ENCODE measurements at places on chromosomes 3 and 15.

- no peak for DNase-seq
- H3K4me1 ChIP-seq, result peaks cover 2% of the 10 kb centered on the region
- no peak overlapping the region for H3K27ac ChIP-seq
- H3K4me3 ChIP-seq, result no peak overlapping the region
- H3K27me3 ChIP-seq, result peaks cover 7% of the 10 kb centered on the region
Measured at GRCh38 chr3:101143012-101143411, 149.8 kb upstream of the ABI3BP start.

GRCh38 chr3:74561881-74562280 lies 52.6 kb downstream of the CNTN3 start:
- no peaks in the 10 kb centered on the region for H3K27me3 ChIP-seq
- no peak for DNase-seq
- H3K36me3 ChIP-seq, result no peaks in the 10 kb centered on the region
- H3K4me3 ChIP-seq, result no peak overlapping the region
- no peaks in the 10 kb centered on the region for H3K4me1 ChIP-seq

DNA sequence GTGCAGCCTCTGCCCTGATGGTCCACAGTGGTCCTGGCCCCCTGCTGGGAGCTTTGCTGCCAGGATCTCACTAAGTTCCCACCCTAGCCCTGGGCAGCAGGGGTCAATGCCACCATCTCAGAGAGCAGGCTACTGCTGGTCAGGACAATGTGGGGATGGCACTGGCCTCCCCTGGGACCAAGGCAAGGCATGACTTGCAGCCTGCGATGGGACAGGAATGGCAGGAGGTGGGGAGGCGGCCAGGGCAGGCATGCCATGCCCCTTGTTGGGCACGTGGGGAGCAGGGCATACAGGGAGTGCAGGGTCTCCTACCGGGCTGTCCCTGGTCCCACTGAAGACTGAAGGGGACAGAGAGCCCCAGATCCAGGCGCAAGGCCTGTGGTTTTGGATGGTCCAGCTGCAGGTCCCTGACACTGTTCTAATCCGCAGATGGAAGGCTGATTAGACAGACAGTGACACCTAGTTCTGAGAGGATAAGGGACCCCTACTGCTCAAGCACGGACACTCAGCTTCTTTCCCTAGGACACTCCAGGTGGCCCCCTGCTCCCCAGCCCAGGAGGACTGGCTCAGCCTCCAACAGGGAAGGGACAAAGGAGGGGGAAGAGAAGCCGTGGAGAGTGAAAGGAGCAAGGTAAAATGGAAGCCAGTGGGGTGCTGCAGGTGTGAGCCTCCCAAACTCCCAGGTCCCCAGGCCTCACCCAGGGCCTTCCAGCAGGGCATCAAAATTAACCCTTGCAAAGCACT lies 69.2 kb upstream of the RPL32 start:
- peaks cover 31% of the 10 kb centered on the region for H3K36me3 ChIP-seq
- H3K4me3 ChIP-seq, result no peak overlapping the region
- H3K27me3 ChIP-seq, result no peaks in the 10 kb centered on the region
- peaks cover under 1% of the 10 kb centered on the region for H3K4me1 ChIP-seq

GRCh38 chr3:52422669-52423068 lies 22.2 kb downstream of the SEMA3G start:
- H3K27ac ChIP-seq, result no peak overlapping the region
- DNase-seq, result no peak
- peaks cover 11% of the 10 kb centered on the region for H3K27me3 ChIP-seq
- H3K4me3 ChIP-seq, result no peak overlapping the region
- no peaks in the 10 kb centered on the region for H3K4me1 ChIP-seq

GRCh38 chr15:35618260-35619188 lies 72.6 kb upstream of the DPH6 start:
- no peak for DNase-seq
- no peaks in the 10 kb centered on the region for H3K4me1 ChIP-seq
- H3K27ac ChIP-seq, result no peak overlapping the region
- H3K4me3 ChIP-seq, result no peak overlapping the region

- no peaks in the 10 kb centered on the region for H3K36me3 ChIP-seq
- DNase-seq, result no peak
- H3K27me3 ChIP-seq, result peaks cover 7% of the 10 kb centered on the region
Measured at GRCh38 chr15:94002041-94002440, 229.3 kb upstream of the MCTP2 start.

GRCh38 chr15:87764461-87765240 lies 491.9 kb downstream of the NTRK3 start:
- DNase-seq, result no peak
- no peak overlapping the region for H3K4me3 ChIP-seq
- no peak overlapping the region for H3K27ac ChIP-seq
- H3K36me3 ChIP-seq, result peaks cover 2% of the 10 kb centered on the region

DNA sequence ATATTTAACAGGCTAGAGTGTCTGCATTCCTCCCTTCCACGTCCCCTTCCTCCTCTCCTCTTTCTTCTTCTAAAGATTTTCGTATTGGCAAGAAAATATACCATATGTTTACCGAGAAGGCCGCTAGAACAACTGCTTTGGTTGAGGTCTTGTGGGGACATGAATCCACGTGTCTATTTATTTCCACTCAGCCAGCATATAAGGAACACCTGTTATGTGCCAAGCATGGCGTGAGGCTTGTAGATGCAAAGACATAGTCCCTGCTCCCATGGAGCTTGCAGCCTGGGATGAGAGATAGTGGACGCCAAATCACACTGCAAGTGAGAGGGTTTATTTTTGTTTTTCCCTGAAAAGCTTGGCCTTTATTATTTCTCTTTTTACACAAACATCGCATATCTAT lies 57.1 kb downstream of the SLC7A14 start:
- no peak overlapping the region for H3K27ac ChIP-seq
- H3K4me3 ChIP-seq, result no peak overlapping the region
- no peaks in the 10 kb centered on the region for H3K4me1 ChIP-seq

DNA sequence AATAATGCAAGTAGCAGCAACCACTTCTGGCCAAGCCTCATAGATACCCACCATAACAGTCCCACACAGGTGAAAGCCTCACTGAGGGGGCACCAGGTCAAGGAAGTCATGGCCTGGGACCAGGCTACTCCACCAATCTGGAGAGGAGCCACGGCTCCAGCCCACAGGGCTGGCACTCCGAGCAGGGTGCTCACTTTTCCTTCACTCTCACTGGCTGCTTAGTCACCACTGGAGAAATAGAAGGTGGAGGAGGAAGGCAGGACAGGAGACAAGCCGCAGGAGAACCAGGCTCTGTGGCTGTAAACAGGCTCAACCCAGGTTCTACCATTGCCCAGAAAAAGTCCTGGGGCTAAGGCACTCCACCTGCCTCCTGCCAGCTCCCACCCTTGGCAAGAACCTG lies 1.2 kb downstream of the USP19 start:
- no peak for DNase-seq
- peaks cover 35% of the 10 kb centered on the region for H3K36me3 ChIP-seq
- H3K27ac ChIP-seq, result peak overlapping the region; percentile 87
- no peaks in the 10 kb centered on the region for H3K27me3 ChIP-seq
- H3K4me1 ChIP-seq, result peaks cover 5% of the 10 kb centered on the region

- H3K4me3 ChIP-seq, result no peak overlapping the region
- no peak overlapping the region for H3K27ac ChIP-seq
- no peak for DNase-seq
- H3K4me1 ChIP-seq, result no peaks in the 10 kb centered on the region
Measured at GRCh38 chr3:66133050-66133757, 87.6 kb upstream of the SLC25A26 start.

- H3K27me3 ChIP-seq, result no peaks in the 10 kb centered on the region
- peaks cover 13% of the 10 kb centered on the region for H3K36me3 ChIP-seq
- peak overlapping the region; percentile 9 for H3K4me3 ChIP-seq
Measured at GRCh38 chr15:99385865-99386264, 134.6 kb downstream of the LRRC28 start.

DNA sequence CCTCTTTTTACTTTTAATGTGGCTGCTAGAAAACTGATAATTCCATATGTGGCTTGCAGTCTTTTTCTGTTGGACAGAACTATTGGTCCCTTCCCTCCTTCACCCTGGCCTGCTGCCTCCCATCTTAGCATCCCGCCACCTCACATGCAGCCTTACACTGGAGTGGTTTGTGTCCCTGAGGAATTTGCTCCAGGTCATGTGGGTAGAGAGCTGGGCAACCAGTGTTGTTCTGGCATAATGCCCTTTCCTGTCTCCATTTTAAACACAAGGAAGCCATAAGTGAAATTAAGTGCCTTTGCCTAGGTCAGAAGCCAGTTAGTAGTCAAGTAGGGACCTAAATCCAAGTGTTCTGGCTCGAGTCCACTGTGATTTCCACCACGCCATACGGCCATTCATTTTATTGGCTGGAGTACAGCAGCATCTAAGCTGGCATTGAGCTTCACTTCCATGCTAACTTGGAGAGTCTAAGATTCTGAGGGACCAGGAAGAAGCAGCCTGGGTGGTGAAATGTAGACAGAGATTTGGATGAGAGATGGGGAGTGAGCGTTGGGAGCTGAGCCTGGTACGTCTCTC lies 46.0 kb upstream of the PLXNA1 start:
- DNase-seq, result no peak
- no peaks in the 10 kb centered on the region for H3K4me1 ChIP-seq
- no peak overlapping the region for H3K4me3 ChIP-seq

DNA sequence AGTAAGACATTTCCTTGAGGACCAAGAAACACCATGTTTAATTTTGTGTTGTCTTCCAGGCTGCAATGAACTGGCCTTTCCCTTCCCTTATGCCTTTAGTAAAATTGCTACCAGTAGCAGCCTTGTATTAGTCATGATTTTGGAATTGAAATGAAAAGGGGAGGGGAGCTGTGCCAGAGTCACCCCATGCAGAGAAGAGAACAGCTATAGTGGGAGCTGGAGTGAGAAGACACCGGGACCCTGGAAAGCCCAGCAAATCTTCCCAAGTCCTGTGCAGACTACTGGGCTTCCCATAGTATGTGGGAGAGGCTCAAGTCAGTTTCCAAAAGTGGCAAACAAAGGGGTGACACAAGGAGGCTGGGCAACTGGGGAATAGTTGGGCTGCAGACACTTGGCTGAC lies 178.5 kb downstream of the NR1D2 start:
- DNase-seq, result no peak
- H3K4me3 ChIP-seq, result no peak overlapping the region
- no peaks in the 10 kb centered on the region for H3K36me3 ChIP-seq
- no peak overlapping the region for H3K27ac ChIP-seq

- no peaks in the 10 kb centered on the region for H3K4me1 ChIP-seq
- DNase-seq, result no peak
- no peaks in the 10 kb centered on the region for H3K27me3 ChIP-seq
- no peak overlapping the region for H3K4me3 ChIP-seq
Measured at GRCh38 chr3:114439284-114439683, 145.5 kb downstream of the TIGIT start.

GRCh38 chr3:149424918-149425317 lies 47.5 kb upstream of the TM4SF1 start:
- H3K27me3 ChIP-seq, result peaks cover 16% of the 10 kb centered on the region
- DNase-seq, result no peak
- H3K4me1 ChIP-seq, result no peaks in the 10 kb centered on the region
- no peak overlapping the region for H3K27ac ChIP-seq

GRCh38 chr15:52496776-52497470 lies 31.8 kb downstream of the MYO5A start:
- H3K36me3 ChIP-seq, result peaks cover 3% of the 10 kb centered on the region
- H3K4me3 ChIP-seq, result no peak overlapping the region
- peak; percentile 64 for DNase-seq
- no peaks in the 10 kb centered on the region for H3K27me3 ChIP-seq

DNA sequence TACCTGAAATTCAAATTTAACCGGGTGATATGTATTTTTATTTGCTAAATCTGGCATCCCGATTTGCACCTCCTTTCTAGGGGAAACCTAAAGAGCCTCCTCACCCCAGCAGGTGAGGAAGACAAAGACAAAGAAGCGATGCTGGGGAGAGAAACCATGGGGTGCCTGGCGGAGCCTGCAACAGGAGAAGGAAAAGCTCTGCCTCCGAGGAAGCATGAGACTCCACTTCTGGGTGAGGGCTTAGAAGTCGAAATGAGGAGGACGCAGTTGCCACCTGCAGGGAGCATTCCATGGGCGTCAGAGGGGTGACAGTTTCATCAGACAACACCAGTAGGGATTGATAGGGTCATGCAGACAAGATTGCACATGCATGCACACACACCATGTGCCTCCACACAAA lies 30.5 kb upstream of the LYZL4 start:
- H3K36me3 ChIP-seq, result no peaks in the 10 kb centered on the region
- H3K27me3 ChIP-seq, result peaks cover 5% of the 10 kb centered on the region
- no peak overlapping the region for H3K27ac ChIP-seq
- no peaks in the 10 kb centered on the region for H3K4me1 ChIP-seq
- H3K4me3 ChIP-seq, result no peak overlapping the region

- no peak overlapping the region for H3K4me3 ChIP-seq
- H3K27me3 ChIP-seq, result peaks cover 3% of the 10 kb centered on the region
- DNase-seq, result no peak
- no peaks in the 10 kb centered on the region for H3K4me1 ChIP-seq
- H3K36me3 ChIP-seq, result no peaks in the 10 kb centered on the region
Measured at GRCh38 chr3:99684644-99685043, 46.2 kb downstream of the COL8A1 start.

- no peaks in the 10 kb centered on the region for H3K36me3 ChIP-seq
- H3K27me3 ChIP-seq, result no peaks in the 10 kb centered on the region
- no peaks in the 10 kb centered on the region for H3K4me1 ChIP-seq
- H3K27ac ChIP-seq, result no peak overlapping the region
- no peak overlapping the region for H3K4me3 ChIP-seq
Measured at GRCh38 chr15:100809587-100809986, 70.0 kb upstream of the ALDH1A3 start.

GRCh38 chr3:57974796-57975388 lies 33.3 kb upstream of the FLNB start:
- H3K4me3 ChIP-seq, result no peak overlapping the region
- peaks cover 2% of the 10 kb centered on the region for H3K4me1 ChIP-seq
- H3K27me3 ChIP-seq, result no peaks in the 10 kb centered on the region
- no peak overlapping the region for H3K27ac ChIP-seq
- no peak for DNase-seq

DNA sequence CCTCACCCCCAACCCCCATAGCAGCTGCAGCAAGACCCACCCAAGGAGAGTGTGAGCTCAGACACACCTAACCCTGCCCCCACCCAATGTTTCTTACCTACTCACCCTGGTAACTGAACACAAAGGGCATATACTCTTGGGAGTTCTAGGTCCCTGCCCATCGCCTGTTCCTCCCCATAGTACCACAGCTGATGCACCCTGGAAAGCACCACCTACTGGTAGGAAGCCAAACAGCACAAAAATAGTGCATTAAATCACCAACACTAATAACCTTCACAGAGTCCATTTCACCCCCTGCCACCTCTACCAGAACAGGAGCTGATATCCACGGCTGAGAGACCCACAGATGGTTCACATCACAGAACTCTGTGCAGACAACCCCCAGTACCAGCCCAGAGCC lies 245.2 kb downstream of the EFHB start:
- no peaks in the 10 kb centered on the region for H3K36me3 ChIP-seq
- H3K4me1 ChIP-seq, result no peaks in the 10 kb centered on the region
- DNase-seq, result no peak
- no peak overlapping the region for H3K27ac ChIP-seq
- H3K4me3 ChIP-seq, result no peak overlapping the region
